SJSA1 (cell line): ENCODE measurements at places on chromosomes 3 and 15.

- no peak for DNase-seq
These were observed 75.9 kb downstream of the TBC1D2B start for GRCh38 chr15:78001656-78002055.

- DNase-seq: peak; percentile 58
These were observed 555 bp downstream of the ATP11B start for GRCh38 chr3:182793663-182794454.

- no peak for DNase-seq
These were observed 54.4 kb downstream of the MYZAP start for GRCh38 chr15:57646087-57646486.

GRCh38 chr3:157499342-157499963 is 3.8 kb downstream of the VEPH1 start:
- DNase-seq: no peak

- DNase-seq: peak; percentile 79
These were observed 1.1 kb downstream of the VGLL4 start for GRCh38 chr3:11642431-11643191.

GRCh38 chr3:95813244-95813643 is 1001.1 kb upstream of the EPHA6 start:
- no peak for DNase-seq

DNA sequence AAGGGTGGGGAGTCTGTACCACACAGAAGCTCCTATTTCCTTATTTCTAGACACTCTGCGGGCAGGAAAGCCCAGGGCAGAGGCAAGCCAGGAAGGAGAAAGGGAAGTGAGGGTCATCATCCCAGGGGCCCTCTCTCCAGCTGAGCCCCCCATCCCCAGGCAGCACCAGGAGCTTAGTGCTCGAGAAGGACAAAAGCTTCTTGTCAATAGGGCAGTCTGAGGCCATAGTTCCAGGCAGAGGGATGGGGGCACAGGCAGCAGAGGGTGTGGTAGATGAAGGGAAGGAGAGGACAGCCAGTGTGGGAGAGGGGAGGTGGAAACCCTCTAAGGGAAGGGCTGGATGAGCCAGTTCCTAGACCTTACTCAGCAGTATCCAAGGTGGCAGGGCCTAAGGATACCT is 2.7 kb downstream of the MAP1A start:
- DNase-seq: no peak

DNA sequence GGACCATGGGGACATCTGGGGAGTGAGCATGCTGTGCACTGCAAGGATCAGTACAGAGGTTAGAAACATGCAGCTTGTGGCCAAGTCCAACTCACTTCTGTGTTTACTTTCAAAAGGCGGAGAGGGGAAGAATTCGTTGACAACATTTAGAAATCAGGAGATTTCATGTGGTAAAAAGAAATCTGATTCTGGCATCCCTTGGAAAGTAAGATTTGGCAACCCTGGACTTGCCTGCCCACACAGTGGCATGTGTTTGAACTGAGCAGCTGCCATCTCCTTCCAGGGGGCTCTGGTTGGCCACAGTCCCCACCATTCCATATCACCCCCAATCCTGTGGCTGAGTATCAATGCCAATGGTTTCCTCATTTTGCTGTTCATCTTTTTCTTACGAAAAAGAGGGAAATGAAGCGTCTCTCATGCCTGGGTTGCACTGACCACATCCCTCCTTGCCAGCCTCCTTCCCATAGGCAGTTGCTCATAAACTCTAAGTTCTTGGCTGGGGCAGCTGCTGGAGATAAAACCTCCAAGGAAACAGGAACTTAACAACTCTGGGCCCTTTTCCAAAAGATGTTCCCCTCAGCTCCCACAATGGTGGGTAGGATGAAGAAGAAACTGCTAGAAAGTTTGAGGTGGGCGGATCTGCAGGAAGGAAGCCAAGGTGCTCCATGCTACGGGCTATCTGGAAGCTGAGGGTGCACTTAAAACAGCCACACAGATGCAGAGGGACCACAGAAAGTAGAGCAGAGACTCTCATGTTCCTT is 29.2 kb downstream of the SLC6A11 start:
- DNase-seq: no peak

GRCh38 chr3:13348661-13349396 is 71.3 kb downstream of the NUP210 start:
- DNase-seq: no peak

DNA sequence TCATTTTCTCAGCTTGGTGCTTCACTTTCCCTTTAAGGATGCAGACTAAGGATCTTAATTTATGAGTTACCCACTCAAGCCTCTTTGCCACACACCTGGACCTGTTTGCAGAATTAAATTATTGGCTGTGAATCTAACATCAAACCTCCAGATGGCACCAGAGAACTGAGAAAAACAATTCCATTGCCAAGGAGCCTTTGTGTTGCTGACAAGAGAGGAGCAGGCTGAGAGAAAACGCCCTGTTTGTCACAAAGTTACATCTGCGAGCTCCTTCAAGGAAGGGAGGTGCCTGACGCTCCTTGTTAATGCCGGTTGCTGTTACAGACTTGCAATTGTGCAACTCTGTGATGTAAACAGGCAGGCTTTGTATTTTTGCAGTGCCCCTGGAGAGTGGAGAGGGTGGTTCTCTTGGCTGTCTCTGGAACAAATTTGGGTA is 36.3 kb upstream of the TMC3 start:
- DNase-seq: peak; percentile 66

GRCh38 chr3:58020783-58021071 is 12.5 kb downstream of the FLNB start:
- no peak for DNase-seq

- no peak for DNase-seq
These were observed 409.0 kb downstream of the VPS13C start for GRCh38 chr15:61651267-61651666.

GRCh38 chr3:132004571-132004970 is 30.2 kb downstream of the CPNE4 start:
- no peak for DNase-seq

DNA sequence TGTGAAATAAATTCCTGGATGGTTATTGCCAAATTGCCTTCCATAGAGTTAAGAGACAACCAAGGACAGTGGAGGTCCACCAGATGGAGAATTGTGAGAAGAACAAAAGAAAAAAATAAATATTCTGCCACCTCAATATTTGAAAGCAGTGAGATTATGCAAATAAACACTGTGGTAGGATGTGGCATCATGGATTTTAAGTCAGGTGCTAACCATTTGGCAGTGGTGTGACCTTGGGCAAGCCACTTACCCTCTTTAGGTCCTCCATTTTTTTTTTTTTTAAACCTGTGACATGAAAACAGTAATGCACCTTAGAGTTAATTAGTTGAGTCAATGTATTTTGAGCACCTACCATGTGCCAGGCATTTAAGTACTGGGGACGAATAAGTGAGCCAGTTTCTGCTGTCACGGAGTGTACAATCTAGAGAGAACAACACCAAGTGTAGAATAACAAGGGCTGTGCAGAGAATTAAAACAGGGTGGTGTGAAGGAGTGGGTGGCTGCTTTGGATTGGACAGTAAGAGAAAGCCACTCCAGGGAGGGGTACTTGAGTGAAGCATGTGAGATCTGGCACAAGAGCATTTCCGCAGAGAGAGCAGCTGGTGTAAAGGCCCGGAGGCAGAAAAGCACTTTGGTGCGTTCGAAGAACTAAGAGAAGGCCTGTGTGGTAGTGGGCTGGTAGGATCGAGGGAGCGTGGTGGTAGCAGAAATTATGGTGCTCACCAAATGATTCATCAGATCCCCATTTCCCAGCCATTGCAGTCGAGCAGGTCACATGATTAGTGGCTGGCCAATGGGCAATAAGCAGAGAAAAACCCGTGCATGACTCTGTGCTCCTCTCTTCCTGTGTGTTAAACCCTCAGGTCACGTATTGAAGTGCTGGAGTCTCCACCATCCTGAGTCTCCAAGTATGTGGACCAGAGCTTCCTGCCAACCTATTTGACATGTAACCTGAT is 39.2 kb downstream of the CCK start:
- no peak for DNase-seq

DNA sequence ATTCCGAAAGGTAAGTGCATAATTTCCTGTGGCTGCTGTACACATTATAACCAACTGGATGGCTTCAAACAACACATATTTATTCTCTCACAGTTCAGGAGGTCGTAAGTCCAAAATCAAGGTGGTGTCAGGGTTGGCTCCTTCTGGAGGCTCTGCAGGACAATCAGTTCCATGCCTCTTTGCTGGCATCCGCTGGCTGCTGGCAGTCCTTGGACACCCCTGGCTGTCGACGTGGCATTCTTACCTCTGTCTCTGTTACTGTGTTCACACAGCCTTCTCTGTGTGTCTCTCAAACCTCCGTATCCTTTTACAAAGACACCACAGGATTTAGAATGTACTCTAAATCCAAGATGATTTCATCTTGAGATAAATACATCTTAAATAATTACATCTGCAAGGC is 398.8 kb upstream of the ATP10A start:
- DNase-seq: no peak

DNA sequence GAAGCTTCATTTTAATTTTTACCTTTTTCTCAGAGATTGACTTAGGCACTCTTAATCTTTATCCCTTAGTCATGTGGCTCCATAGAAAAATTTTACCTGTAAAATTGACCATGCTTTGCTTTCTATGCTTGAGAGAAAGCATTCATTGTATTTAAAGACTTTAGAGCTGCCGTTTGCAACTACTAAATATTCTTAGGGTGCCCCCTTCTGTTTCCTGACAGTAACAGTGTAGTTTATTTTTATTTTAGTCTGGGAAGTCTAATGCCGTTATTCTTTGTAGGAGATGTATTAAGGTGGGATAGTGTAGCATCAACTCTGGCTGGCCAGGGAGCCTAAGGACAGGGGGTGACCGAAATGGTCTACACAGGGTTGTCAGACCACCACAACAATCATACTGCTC is 84.5 kb upstream of the SYNPR start:
- no peak for DNase-seq

GRCh38 chr15:74828835-74829234 is 2.4 kb downstream of the CPLX3 start:
- no peak for DNase-seq

- peak; percentile 39 for DNase-seq
These were observed 1.8 kb downstream of the BCL6 start for GRCh38 chr3:187743195-187744141.

DNA sequence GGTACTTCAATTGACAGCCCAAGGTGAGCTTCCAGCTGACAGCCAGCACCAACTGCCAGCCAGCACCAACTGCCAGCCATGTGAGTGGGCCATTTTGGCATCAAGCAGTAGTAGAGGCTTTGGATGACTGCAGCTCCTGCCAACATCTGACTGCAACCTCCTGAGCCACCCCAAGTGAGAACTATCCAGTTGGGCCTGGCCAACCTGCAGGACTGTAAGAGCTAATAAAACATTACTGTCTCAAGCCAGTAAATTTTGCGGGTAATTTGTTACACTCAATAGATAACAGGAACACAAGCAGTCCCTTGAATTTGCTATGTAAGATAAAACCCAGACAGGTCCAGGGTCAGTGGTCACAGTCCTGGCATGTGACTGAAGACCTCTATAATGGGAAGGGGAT is 29.7 kb downstream of the EPHB1 start:
- DNase-seq: no peak

GRCh38 chr3:86973440-86973839 is 17.5 kb downstream of the VGLL3 start:
- peak; percentile 6 for DNase-seq

- DNase-seq: no peak
These were observed 136.9 kb upstream of the PFN2 start for GRCh38 chr3:150107429-150108175.

- DNase-seq: peak; percentile 24
These were observed 1.1 kb downstream of the PLXNB1 start for GRCh38 chr3:48428572-48429316.

GRCh38 chr3:177906126-177906511 is 630.1 kb upstream of the KCNMB2 start:
- no peak for DNase-seq

- no peak for DNase-seq
These were observed 16.2 kb downstream of the SLC6A6 start for GRCh38 chr3:14418296-14419250.

- no peak for DNase-seq
These were observed 355.9 kb downstream of the RSL24D1 start for GRCh38 chr15:54840621-54841398.

DNA sequence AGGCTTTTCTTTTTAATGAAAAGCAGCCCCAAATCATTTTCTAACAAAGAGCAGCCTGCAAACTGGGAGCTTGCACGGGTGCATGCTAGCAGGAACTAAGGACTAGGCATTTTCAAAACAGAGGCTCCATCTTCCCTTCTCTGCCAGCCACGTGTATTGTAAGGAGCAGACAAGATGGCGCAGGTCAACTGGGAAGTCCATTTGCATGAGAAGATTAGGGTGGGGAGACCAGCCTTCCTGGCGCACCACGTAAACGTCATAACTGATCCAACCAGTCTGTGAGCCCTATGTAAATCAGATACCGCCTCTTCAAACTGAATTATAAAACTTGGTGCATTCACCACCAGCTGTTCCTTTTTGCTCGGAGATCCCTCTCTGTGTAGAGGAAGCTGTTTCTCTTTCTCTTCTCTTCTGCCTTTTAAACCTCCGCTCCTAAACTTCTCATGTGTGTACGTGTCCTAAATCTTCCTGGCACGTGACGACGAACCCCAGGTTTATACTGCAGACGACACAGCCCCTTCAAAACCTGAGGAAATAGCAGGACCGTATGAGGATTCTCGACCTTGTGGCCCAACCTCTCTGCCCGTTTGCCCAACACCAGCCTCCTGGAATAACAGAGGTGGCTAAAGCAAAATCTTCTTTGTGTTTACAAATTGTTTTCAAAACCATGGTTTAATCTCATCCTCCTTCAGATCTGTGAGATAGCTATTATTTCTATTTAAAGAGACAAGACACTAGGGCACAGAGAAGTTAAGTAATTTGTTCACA is 26.4 kb upstream of the SLC30A4 start:
- no peak for DNase-seq

DNA sequence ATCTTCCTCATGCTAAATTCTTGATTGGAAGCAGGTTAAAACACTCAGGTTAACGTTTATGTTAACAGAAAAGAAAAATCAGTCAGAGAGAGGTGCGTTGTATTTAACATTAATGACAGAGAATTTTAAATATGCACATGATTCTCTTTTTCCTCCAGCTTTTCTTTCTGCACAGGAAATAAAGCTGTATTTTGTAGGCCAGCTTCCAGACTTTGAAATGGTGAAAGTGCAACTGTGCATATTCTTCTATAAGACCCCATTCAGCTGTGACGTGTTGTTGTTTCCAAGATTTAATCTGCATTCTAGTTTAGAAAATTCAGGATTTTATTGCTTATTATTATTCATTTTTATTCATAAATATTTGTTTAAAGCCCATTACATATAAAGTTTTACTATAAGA is 11.8 kb downstream of the MBNL1 start:
- no peak for DNase-seq

DNA sequence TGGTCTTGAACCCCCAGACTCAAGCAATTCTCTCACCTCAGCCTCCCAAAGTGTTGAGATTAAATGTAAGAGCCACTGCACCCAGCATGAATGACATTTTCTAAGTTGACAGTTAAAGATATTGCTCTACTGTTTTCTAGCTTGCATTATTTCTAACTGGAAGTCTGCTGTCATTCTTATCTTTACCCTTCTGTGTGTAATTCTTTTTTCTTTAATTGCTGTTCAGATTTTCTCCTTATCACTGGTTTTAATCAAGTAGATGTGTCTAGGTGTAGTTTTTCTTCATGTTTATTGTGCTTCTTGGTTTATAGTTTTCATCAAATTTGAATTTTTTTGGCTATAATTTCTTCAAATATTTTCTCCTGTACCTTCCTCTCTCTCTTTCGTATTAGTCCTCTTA is 4.9 kb downstream of the PARP15 start:
- no peak for DNase-seq

- DNase-seq: no peak
These were observed 73.8 kb upstream of the HERC1 start for GRCh38 chr15:63907521-63907920.
